Stimulated activated CD8-positive, alpha-beta memory T cell treated with anti-CD3 and anti-CD28 coated beads, Interleukin-12 subunit alpha, Interleukin-12 subunit beta, amount 100 ng/mL, for 4 hours (primary cell): ENCODE measurements at places on chromosomes 5 and 9.

DNA sequence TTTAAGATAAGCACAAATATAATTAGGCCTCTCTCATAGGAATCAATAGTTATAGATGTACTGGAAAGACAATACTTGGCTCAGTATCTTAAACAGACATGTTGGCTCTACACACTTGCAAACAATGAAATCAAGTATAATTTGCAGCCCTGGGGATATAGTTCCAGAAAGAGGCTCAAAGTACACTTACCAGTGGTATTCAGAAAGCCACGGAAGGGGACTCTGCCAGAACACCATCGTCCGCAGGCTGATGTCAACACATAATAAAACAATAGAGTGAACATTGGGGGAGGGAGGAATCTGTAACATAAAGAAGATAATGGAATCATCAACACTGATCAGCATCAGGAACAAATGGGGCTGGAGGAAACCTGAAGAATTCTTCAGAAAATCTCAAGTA is 31.2 kb upstream of the EBF1 start:
- DNase-seq: no peak

GRCh38 chr5:41201082-41201772 is 12.1 kb downstream of the C6 start:
- DNase-seq: no peak

DNA sequence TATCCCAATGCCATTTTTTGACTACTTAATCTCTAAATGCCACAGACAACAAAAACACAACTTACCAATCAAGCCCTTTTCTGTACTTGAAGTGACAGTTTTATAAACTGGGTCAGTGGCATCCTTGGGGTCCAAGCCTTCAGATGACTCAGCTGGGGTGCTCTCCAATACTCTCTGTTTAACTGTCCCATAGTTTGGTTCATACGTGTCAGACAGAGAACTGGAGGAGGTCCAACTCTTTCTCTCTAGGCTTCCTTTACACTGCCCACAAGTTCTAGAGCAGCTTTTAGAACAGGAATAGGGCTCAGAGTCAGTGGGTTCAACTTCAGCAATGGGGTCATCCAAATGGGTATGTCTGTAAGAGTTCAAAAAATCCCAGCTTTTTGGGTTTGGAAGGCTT is 166.9 kb downstream of the CDC42SE2 start:
- DNase-seq: no peak

GRCh38 chr5:128522336-128522735 is 15.7 kb downstream of the FBN2 start:
- no peak for DNase-seq

DNA sequence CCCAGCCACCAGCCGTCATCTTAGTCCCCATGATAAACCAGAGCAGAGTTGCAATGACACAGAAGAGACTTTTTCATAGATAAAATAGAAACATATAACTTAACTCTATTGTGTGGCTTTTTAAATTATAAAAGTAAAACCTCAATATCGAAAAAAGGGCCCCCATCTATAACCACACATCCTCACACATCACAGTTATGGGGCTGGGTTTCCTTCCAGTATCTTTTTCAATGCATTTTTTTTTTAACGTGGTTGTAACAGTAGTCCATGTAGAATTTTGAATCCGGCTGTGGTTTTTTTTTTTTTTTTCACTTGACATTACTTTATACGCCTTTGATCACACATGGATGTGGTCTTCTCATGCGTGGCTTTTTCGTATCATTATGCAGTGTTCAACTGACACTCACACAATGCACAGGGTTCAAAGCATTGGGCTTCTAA is 77.4 kb downstream of the CFAP77 start:
- DNase-seq: no peak

- DNase-seq: no peak
Measured at GRCh38 chr5:128632264-128632663, 94.2 kb upstream of the FBN2 start.

DNA sequence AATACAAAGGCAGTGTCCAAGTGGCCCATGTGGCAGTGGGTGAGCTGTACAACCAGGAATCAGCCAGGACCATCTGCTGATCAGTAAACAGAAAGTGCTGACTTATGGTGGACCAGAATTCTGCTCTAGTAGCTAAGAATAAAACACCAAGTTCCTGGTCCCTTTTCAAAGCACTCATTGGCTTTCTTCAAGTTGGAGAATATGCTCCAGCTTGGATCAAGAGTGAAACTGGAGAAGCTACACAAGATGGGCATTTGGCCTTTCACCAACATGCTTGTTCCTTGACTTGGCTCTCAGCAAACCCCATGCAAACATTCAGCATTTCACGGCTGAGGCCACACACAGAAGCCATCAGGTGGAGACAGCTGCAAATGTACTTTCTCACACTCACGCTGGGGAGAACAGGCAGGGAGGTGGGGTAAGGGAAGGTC is 32.1 kb downstream of the MARCHF3 start:
- DNase-seq: no peak

GRCh38 chr9:5499157-5499556 is 11.2 kb upstream of the PDCD1LG2 start:
- no peak for DNase-seq

DNA sequence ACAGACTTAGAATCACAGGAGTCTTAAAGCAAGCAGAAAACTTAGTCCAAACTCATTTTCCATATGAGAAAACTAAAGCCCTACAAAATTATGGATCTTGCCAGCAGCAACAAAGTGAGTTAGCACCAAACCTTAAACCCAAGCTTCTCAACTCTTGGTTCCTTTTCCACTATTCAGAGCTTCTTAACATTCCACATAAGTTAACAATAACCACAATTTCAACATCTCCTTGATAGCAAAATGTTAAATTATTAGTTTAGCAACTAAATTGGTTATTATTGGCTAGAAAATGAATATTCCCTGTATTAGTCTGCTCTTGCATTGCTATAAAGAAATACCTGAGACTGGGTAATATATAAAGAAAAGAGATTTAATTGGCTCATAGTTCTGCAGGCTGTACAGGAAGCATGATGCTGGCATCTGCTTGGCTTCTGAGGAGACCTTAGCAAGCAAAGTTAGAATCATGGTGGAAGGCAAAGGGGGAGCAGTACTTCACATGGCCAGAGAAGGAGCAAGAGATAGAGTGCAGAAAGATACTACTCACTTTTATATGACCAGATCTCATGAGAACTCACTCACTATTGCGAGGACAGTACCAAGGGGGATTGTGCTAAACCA is 26.2 kb upstream of the ARSB start:
- no peak for DNase-seq

DNA sequence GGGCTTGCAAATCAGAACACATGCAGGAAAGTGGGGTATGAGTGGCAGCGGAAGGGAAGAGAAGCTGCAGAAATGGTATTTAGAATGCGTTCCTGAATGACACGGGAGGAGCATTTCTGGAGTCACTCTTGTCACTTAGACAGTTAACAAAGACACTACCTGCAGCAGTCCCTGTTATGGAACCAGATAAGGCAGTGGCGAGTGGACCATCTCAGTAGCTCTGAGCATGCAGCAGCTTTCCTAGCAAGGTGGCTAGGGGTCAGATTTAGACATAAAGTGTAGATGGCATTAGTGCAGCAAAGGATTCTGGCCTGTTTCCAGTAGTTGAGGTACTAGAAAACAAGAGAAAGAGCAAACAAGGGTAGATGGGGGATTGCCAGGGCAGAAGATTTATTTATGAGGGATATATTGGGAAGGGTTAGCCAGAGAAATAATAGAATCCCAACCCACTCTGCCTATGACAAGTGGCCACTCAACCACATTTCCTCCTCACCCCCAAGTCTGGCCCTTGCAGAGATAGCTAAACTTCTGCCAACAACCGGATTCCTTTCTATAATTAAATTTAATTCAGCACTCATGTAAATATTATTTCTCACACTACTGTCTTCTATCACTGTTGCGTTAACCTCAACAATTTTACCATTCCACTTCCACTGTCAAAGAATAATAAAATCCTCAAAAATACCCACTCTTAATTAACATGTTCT is 201.6 kb downstream of the DCP2 start:
- DNase-seq: no peak

DNA sequence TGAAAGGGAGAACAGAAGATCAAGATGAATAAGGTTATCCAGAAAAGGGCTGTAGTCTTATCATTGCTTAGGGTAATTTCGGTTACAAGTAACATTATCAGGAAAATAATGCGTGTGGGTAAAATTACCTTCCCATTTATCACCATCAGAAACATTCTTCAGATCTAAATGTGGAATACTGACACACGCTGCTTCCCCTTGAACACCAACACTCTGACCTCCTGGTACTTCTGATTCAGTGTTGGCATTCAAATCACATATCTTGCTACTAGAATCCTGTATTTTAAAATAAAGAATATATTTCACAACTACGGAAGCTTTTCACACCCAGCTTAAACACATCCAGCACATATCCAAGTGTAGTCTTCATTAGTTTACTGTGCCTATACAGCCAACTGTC is 70.2 kb downstream of the PKD2L2 start:
- no peak for DNase-seq

- no peak for DNase-seq
Measured at GRCh38 chr9:99016681-99017387, 73.1 kb downstream of the COL15A1 start.

GRCh38 chr5:38846379-38847011 is 683 bp downstream of the OSMR start:
- DNase-seq: no peak

DNA sequence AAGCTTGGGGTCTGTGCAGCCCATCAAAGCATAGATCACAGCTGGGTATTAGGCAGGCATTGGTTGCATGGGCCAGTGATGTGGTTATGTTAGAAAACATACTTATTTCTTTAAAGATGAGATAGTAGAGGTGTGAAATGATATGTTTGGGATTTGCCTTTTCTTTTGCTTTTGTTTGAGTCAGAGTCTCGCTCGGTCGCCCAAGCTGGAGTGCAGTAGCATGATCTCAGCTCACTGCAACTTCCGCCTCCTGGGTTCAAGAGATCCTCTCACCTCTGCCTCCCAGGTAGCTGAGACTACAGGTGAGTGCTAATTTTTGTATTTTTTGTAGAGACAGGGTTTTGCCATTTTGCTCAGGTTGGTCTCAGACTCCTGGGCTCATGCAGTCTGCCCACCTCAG is 84.8 kb downstream of the PDE6A start:
- no peak for DNase-seq

DNA sequence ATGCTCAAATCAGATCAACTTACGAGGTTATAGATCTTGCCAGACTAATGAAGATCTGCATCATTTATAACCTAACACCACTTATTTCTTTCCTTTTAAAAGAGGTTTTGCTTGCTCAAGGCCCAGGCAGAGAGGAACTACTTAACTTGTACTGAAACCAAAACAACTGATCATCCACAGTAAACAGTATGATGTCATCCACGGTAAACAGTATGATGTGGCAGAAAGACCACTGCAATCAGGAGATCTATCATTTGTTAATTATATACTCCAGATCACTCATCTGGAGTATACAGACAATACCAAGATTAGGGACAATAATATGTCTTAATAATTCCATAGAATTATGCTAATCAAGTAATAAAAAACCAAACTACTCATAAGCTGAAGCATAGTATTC is 116.8 kb downstream of the ADAMTS6 start:
- DNase-seq: no peak

DNA sequence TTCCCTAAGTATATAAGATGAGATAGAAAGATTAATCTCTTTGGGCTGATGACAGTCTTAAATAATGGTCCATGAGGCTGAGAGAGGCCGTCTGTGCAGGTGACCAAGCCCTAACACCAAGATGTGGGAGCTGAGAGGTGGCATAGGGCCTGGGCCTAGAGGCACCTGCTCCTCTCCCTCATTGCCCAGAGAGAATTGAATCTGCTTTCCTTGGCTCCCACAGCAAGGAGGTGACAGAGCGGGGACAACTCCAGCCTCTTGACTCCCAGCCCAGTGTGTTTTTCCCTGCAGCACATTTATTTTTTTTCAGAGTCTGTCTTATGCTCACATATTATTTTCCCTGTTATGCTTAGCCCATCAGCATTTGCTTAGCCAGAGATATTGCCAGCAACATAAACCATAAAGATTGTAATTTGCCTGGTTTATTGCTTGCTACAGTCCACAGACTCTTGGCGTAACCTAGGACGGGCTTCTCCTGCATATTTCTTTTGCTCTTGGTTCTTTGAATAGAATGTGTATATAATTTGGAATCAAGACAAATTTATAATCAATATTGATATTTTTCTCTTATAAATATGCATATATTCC is 105.6 kb downstream of the NTRK2 start:
- DNase-seq: no peak

DNA sequence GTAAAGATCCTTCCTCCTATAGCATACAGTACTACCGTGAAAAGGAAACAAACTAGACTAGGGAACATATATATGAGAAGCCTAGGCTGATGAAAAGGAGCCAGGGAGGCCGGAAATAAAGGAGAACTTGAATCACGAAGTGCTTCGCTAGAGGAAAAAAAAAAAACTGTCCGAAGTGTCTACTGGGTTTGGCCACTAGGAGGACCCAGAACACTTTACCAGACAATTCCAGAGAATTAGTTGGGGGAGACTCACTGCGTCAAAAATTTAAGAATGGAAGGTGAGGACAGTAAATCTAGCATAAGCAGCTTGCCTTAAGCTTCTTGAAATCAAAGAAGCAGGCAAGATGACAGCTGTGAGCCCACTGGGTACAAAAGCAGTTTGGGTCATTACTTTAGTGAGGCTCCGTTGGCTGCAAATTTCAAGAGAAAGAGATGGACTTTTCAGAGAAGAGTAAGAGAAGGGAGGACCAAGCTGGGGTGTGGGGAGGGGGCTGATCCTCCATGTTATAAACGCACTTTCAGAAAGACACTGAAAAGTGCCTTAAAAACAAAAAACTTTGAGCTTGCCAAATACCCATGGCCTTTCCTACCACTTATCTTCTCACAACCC is 47.4 kb downstream of the P4HA2 start:
- DNase-seq: no peak

GRCh38 chr9:133169102-133169501 is 5.4 kb upstream of the GBGT1 start:
- DNase-seq: no peak

DNA sequence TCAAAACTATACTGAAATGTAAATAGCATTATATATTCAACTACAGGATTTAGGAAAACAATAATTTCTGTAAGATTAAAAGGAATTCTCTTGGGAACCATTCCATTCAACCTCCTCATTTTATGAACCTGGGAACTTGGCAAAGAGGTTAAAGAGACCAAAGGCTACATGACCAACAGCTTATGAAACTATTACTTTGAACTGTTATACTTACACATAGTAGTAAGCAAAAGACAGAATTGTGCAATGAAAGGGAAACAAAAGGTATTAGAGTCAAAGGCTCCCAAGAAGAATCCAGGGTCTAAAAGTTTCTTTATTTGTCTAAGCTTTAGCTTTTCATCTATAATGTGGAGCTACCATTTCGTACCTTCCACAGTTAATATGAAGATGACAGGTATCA is 7.2 kb downstream of the C9orf72 start:
- no peak for DNase-seq

DNA sequence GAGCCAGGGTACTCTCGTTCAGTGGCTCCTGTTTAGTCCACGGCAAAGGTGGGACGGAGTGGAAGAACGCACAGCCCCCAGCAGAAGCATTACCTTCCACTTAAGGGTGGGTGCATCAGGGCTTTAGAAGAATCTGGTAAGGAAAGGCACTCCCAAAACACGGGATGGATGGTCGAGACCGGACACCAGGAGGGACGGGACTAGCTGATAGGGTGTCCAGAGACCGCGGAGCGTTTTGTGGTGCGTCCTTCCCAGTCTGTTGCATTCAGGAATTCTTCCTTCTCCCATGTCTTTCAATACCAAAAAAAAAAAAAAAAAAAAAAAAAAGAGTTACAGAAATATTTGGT is 545 bp upstream of the CTSV start:
- DNase-seq: no peak

- no peak for DNase-seq
Measured at GRCh38 chr9:24245988-24246387, 299.7 kb downstream of the IZUMO3 start.
